Activated CD4-positive, alpha-beta T cell treated with anti-CD3 and anti-CD28 coated beads, Interleukin-2, amount 50 U/mL, for 16 hours (primary cell): ENCODE measurements at places on chromosomes 2 and 18.
A peak's percentile ranks its signal among the peaks of the same experiment; 100 is the strongest.

- DNase-seq = no peak
These were observed 57.4 kb upstream of the LGALSL start for GRCh38 chr2:64396551-64396950.

DNA sequence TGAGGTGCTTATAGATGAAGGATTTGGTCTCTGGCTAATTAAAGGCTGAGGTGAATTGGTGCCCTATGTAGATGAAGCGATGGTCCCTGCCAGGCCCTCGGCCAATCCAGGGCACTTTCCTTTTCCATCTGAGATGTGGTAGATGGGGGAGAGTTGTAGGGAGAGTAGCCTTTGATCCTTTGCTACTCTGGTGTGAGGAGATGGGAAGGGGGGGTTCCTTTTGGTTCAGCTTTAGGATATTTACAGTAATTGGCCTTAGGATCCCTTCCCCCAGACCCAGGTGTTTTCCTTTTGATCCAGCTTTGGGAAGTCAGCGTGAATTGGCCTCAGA, 5.4 kb upstream of the ZC3H8 start:
- DNase-seq = no peak

DNA sequence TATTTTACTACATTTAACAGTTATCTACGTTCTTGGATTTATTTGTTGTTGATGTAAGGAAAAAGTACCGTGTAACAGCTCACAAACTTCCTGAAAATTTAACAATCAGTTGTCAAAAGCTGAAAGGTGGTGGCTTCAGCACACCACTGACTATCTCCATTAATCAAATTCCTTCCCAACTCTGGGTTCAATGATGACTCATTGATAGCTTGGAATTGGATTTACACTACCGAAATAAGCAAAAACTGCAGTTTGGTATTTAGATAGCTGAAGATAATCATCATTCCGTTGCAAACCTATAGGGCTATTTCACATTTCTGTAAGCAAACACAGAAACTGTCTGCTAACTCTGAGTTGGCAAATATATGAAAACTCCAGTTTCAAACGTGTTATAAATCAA, 322.3 kb upstream of the TFPI start:
- no peak for DNase-seq

DNA sequence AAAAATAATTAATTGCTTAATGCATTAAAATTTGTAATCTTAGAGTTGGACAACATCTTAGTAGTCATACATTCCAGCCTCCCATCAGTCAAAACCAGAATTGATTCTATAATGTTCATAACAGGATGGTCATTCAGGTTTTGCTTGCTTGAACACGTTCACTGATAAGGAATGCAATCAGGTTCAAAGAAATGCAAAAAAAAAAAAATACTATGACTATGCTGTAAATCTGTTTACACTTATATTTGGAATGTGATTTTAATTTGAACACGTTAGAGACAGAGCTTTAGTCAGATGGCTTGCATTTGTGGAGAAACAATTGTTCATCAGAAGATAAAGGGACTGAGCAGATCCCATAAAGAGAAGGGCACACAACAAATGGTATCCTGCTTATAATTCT, 131.3 kb upstream of the UNC80 start:
- no peak for DNase-seq

GRCh38 chr18:11998193-11998592, 16.9 kb downstream of the IMPA2 start:
- no peak for DNase-seq

GRCh38 chr2:144516981-144517865, 2.7 kb downstream of the ZEB2 start:
- DNase-seq = peak; percentile 82

- DNase-seq = no peak
These were observed 144.7 kb downstream of the NDUFA10 start for GRCh38 chr2:239880396-239880795.

GRCh38 chr2:30915486-30915885, 108.2 kb upstream of the CAPN13 start:
- DNase-seq = peak; percentile 12

DNA sequence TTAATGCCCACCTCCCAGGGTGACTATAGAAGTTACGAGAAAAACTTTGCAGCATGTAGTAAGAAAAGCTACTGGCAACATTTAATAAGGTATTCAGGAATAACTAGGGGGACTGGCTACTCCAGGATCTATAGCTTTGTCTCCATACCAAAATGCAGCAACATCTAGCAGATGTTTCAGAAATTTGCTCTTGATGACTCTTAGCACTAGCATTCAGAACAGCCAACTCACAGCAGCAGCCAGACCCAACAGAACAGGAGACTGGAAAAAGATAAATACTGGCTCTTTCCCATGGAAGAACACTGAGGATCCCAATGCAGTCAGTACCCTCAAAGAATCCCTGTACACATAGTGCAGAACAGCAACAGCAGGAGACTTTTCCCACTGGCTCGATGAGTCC, 105.0 kb downstream of the PRKRA start:
- DNase-seq = no peak

- DNase-seq = no peak
These were observed 246.1 kb downstream of the DYSF start for GRCh38 chr2:71699428-71699827.

DNA sequence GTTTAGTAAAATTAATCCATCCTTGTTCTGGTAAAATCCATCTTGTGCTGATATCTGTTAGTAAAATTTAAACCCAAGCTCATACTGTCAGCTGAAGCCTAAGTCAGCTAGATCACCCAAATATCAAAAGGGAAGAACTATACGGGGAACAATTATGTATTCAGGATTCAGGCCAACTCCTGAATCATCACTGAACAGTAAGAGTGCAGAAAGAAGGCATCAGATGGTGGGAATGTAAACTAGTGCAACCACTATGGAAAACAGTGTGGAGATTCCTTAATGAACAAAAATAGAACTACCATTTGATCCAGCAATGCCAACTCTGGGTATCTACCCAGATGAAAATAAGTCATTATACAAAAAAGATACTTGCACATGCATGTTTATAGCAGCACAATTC, 81.8 kb downstream of the RAPGEF4 start:
- DNase-seq = no peak

DNA sequence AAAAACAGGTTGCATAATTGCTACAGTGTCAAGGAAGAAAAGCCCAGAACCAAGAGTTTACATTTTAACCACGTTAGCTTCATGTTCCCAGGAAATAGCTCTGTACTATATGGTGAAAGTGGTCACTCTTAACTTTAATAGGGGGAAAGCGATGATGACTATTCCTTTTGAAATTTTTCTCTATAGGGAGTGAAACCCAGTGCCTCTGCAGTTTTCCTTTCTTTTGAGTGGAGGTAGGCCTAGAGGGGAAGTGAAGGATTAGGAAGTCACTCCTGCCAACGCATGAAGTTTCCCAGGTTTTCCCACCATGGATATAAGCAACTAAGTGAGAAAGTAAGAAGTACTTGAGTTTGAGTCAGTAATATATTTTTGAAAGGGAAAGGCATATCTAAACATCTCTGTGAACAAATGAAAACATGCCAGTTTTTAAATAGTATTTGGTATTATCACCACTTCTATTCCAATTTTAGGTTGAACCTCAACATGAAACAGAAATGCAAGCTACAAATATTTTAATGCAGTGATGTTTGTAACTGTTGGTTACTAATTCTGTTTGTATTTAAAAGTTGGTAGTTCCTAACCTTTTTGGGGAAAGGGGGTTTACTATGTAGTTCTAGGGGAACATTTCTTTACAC, 91.9 kb downstream of the VRK2 start:
- DNase-seq = no peak

DNA sequence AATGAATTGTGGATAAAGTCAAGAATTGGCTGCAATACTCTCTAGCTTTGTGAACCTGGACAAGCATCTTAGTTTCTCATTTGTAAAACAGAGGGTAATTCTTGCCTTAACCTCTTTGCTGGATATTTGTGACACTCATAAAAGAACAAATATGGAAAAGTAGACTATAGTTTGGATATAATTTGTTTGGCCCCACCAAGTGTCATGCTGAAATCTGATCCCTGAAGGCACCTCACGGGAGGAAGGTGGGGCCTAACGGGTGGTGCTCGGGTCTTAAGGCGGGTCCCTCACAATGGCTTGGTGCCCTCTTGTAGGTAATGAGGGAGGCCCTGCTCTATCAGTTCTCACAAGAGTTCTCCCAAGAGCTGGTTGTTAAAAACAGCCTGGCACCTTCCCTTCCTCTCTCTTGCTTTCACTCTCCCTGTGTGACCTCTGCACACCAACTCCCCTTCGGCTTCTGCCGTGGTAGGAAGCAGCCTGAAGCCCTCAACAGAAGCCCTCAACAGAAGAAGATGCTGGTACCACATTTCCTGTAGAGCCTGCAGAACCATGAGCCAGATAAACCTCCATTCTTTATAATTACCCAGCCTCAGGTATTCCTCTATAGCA, 37.4 kb downstream of the ARL4C start:
- DNase-seq = no peak
